NCI-H1930 (cell line): ENCODE measurements at places on chromosomes 4 and X.
A peak's percentile ranks its signal among the peaks of the same experiment; 100 is the strongest.

- no peak for DNase-seq
These were observed 47.8 kb downstream of the MAP7D3 start for GRCh38 chrX:136203438-136203837.

- DNase-seq: no peak
These were observed 5.0 kb downstream of the HPSE start for GRCh38 chr4:83329521-83330110.

GRCh38 chrX:71492231-71493065 lies 40.5 kb upstream of the OGT start:
- no peak for DNase-seq

DNA sequence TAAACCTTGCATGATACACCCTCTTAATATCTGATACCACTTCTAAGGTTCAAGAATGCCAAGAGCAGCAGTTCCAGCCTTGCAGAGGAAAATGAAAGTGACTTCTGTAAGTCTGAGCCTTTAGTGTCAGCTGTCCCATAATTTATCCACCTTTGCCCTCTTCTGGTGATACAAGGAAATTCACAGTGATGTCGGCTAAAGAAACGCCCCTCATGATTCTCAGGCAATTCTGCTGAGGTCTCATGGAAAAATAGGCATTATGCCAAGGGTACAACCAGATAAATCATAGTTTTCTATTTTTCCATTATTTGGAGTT lies 172.2 kb upstream of the CXCL13 start:
- DNase-seq: peak; percentile 10

GRCh38 chr4:148112231-148112982 lies 329.8 kb downstream of the NR3C2 start:
- DNase-seq: no peak

DNA sequence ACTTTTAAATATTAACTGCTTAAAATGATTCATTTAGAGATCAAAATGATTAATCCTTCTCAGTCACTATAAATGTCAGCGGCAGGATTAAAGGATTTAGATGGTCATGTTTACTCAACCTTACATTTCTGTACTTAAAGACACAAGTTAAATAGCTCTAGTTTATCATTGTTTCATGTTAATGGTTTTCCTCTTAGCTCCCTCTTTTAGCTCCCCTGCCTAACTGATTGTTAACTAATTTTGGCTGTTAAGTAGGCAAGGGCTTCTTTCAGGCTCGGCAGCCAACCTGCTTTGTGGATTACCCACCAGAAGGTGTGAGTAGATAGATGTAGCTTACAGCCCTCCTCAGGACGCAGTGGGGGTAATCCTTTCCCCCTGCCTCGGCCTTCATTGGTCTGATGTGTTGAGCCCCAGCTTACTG lies 96.0 kb downstream of the TENM3 start:
- DNase-seq: no peak

- no peak for DNase-seq
These were observed 45.3 kb downstream of the RPGR start for GRCh38 chrX:38282049-38282448.

DNA sequence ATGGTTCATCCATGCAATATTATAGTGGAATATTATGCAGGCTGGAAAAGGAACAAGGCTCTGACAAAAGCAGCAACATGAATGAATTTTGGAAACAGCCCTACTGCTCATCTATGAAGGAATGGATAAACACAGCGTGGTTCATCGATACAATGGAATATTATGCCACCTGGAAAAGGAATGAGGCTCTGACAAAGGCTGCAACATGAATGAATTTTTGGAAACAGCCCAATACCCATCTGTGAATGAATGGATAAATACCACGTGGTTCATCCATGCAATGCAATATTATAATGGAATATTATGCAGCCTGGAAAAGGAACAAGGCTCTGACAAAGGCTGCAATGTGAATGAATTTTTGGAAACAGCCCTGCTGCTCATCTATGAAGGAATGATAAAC lies 160.4 kb downstream of the CRLF2 start:
- no peak for DNase-seq

DNA sequence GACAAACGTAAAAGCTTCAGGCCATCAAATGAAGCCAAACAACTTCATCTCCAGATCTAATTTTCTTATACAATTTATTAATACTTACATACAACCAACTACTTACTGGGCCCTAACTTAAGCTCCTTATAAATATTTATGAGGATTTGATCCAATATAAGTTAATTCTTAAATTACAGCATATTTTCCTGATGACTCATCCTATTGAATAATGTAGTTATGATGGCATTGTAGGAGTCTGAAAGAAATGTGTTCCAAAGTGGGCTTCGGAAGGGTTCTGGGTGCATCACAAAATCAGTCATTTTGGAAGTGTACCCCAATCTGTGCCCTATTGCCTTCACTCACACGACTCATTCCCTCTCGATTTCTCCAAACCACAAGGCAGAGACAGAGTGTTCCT lies 455.1 kb upstream of the CTSO start:
- no peak for DNase-seq

- no peak for DNase-seq
These were observed 174.7 kb downstream of the GC start for GRCh38 chr4:71609167-71609566.

- DNase-seq: no peak
These were observed 37.3 kb upstream of the TRIM2 start for GRCh38 chr4:153166716-153167501.

GRCh38 chr4:176319151-176319703 lies 539 bp upstream of the SPCS3 start:
- no peak for DNase-seq

GRCh38 chrX:44020693-44021092 lies 47.5 kb upstream of the NDP start:
- DNase-seq: no peak

- no peak for DNase-seq
These were observed 101.9 kb downstream of the EFNB1 start for GRCh38 chrX:68930542-68931317.
